ENCODE measurements at places on chromosomes 6 and 20.

DNA sequence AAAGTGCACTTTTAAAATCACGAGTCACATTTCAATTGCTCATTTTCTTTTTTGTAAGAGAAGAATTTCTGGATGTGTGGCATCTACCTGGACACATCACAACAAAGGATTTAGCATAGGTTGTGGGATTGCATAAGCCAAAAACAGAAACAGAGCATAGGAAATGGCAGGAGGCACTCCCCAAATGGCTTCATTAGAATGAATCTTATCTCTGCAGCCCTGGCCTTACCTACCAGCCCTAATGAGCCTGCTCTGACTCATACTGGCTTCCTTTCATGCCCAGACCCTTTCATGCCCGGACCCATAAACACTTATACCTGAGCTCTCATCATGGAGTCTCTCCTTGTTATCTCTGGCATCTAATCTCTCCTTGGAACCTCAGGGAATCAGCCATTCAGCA is 23.9 kb upstream of the SPTLC3 start:
- DNase-seq = no peak

- no peak for DNase-seq
Measured at GRCh38 chr20:620246-620645, 10.1 kb upstream of the TCF15 start.

DNA sequence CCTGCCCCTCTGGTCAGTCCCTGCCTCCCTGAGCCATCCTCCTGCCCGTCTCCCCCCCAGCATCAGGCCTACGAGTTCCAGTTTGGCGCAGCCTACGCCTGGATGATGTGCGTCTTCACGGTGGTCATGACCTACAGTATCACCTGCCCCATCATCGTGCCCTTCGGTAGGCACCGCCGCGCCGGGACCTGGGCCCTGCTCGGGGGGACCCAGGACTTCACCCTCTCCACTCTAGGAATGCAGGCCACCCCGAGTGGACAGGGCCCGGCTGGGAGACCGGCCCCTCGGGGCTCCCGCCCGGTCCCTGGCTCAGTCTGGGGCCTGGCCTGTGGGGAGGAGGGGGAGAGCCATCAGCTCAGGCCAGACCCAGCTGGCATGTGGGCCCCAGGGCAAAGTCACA is 6.1 kb upstream of the CAPN11 start:
- no peak for DNase-seq

- DNase-seq = no peak
Measured at GRCh38 chr20:10671221-10671918, 2.4 kb downstream of the JAG1 start.

GRCh38 chr6:31525932-31526591 is 2.7 kb upstream of the MCCD1 start:
- no peak for DNase-seq

GRCh38 chr6:168849459-168849858 is 404.2 kb downstream of the THBS2 start:
- DNase-seq = no peak

Data from stimulated activated CD4-positive, alpha-beta T cell treated with anti-CD3 and anti-CD28 coated beads, Interleukin-12 subunit alpha, Interleukin-12 subunit beta, amount 100 ng/mL, for 4 hours (primary cell).